ENCODE measurements at places on chromosomes 16 and 17. TPM values are rescaled to one million over a fixed set of nuclear protein-coding genes. Genes with fewer than 3 reads are reported as not detected.

CCT6B gene
- total RNA-seq = 1.5 TPM

GRCh38 chr16:73921295-73921694 lies 375.3 kb upstream of the PSMD7 start:
- DNase-seq = no peak

C1QTNF1 gene
- total RNA-seq = 24.9 TPM

DNA sequence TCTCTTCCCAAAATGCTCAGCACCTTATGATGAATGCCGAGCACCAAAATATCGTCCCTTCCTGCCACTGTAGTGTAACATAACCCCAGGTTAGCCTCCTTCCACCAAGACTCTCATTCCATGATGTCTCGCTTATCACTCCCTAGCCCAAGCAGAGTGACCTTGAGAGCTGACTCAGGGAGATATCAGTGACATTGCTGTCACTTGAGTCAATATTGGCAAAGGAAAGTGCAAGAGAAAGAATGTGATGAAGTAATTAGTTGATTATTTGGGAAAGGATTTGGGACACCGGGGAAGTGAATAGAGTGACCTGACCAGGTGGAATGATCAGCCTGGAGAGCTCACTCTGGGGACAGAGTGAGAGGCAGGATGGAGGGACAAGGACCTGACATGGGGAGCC lies 2.6 kb upstream of the ANKFN1 start:
- no peak for DNase-seq

- DNase-seq = no peak
Observed at GRCh38 chr16:69936252-69936651, 14.9 kb upstream of the CLEC18A start.

DNA sequence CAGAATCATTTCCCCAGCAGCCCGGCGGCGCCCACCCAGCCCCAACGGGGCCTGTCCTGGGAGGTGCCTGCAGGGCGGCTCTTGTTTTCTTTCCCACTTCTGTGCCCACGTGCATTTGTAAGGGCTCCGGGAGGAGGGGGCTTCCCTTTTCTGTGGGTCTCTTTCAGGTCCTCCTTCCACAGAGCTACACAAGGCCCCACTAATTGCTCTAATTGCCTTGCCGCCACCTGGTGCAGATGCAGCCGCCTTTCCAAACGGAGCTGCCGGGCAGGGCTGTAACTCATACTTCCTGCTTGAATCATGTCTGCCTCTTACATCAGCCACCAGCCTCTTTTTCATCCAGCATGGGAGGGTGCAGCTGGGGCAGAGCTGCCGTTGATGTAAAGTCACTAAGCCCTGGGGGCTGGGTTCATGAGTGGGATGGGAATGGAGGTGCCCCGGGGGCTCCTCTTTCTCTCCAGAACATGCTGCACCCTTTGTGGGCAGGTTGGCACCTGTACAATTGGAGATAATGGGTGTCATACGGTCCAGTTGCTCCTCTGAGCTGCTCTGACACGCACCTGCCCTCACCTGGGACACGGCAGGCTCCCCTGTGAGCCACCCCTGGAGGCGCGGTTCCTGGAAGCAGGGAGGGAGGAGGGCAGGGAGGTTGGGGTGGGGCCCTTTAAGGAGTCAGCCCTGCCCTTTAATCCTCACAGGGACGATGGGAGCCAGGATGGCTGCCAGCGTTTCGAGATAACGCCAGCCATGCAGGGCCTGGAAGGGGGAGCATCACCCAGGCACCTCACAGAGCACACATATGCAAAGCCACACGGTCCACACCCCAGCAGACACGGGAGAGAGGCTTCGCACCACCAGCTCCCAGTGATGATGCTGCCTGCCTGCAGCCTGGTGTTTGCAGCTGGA lies 41.1 kb upstream of the KLHDC4 start:
- DNase-seq = peak; percentile 55

DNA sequence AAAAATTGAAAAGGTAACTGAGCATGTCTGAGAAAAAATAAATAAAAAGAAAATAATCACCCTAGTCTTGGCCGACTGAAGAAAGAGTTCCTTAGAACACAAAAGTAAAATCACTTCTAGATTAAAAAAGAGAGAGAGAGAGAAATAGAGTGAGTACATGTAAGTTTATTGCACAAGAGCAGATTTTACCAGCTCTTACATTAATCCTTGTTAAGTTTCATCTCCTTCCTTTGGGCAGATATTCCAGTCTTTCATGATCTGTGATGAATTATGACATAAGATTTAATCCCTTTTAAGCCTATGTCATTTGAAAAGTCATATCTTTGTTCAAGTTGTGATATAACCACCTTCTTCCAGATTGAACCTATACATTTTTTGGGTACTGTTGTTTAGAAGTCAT lies 54.8 kb downstream of the NFAT5 start:
- no peak for DNase-seq

UMOD gene
- not detected for total RNA-seq

CRISPLD2 gene
- total RNA-seq = 34.9 TPM

TTYH2 gene
- 7.7 TPM for total RNA-seq

DNA sequence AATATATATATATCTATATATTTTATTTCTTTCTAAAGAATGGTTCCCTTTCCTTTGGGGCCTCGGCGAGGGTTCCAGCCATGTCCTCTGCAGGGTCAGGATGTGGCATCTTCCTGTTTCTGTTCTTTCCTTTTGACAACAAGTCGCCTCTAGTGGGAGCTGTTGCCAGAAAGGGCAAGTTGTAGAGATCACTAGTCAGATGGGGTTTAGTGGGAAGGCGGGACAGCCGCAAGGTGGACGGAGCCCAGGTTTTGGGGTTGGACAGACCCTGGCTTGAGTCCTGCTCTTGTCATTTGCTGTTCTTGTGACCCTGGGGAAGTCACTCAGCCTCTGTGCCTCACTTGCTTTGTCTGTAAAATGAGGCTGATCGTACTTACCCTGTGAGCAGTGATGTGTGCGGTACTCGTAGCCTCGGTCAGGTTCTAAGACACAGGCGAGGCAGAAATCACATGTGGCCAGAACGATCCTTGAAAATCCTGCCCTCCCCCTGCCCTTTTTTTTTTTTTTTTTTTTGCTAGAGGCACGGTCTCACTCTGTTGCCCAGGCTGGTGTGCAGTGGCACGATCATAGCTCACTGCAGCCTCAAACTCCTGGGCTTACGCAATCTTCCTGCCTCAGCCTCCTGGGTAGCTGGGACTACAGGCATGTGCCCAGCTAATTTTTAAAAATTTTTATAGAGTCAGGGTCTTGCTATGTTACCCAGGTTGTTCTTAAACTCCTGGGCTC lies 80.1 kb downstream of the ABCC6 start:
- no peak for DNase-seq

DNA sequence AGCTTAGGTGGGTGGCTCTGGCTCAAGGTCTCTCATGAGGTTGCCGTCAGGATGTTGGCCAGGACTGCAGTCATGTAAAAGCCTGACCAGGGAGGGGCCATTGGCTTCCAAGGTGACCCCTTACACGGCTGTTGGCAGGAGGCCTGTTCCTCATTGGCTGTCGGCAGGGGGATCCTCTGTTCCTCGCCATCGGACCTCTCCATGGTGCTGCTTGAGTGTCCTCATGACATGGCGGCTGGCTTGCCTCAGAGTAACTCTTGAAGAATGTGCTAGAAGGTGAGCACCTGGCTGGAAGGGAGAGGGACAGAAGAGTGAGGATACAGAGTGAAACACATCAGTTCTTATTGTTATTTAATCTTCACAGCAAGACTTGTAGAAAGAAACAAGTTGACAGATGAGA lies 4.7 kb upstream of the RPRML start:
- DNase-seq = no peak

- peak; percentile 3 for DNase-seq
Observed at GRCh38 chr17:17077101-17077500, 34.8 kb downstream of the MPRIP start.

HSD11B2 gene
- 2.9 TPM for total RNA-seq

GRCh38 chr16:3194792-3195191 lies 6.8 kb downstream of the OR1F1 start:
- DNase-seq = no peak

DNA sequence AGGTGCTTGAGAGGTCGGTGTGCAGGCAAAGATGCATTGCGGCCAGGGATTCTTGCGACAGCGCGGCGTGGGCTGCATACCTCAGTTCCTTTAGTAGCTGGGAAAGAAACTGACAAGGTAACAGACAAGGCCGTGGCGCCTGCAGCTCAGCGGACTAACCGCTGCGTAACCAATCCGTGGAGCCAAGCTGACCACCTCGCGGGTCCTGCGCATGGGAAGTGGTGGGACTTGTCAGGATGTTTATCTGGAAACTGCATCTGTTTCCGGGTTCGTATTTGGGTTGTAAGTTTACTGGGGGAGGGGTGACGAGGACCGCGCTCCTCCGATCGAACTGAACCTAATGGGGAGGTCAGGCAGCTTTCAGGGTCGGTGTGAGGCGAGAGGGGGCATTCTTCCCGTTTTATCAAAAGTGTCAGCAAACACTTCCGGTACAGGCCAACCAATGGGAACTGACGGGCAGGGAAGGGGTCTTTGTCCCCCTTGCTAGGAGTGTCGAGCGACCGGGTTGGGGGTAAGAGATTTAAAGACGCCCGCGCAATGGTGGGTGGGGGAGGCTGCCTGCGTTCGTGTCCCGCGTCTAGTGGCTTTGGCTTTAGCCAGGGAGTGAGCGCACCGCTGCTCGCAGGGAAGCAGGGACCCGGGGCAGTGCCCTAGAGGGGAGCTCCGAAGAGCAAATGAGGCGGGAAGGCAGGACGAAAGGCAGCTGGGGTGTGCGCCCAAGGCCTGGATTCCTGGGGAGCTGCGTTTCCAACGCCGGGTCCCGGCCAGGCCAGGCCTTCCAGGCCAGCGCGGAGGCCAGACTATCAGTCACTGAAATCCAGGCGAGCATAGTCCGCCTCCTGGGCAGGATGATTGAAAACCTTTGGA lies 7.0 kb downstream of the IRX6 start:
- no peak for DNase-seq

MT1M gene
- total RNA-seq = 29.8 TPM

CD300A gene
- 27.8 TPM for total RNA-seq

DNA sequence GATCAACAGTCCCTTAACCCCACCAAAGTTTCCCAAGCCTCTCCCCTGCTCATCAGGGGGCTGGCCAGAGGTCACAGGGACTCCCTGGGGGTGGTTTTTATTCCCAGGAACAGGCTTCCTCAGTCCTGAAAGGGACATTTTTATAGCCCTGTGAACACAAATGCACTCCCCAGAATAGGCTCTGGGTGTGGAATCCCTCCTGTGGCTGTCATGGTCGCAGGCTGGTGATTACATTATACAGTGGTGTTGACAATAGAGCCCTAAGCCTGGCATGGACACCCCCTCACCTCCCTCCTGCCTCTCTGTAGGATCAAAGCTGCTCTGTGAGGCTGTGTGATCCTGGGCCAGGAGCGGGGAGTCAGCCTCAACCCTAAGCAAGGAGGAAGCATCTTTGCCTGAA lies 1.4 kb upstream of the CA4 start:
- no peak for DNase-seq

- DNase-seq = no peak
Observed at GRCh38 chr16:9232102-9232770, 140.8 kb downstream of the HAPSTR1 start.

GRCh38 chr17:57404073-57404472 lies 147.8 kb downstream of the MSI2 start:
- no peak for DNase-seq

- no peak for DNase-seq
Observed at GRCh38 chr17:72884066-72884465, 208.4 kb downstream of the SLC39A11 start.

SULT1A2 gene
- total RNA-seq = 10.3 TPM

DNA sequence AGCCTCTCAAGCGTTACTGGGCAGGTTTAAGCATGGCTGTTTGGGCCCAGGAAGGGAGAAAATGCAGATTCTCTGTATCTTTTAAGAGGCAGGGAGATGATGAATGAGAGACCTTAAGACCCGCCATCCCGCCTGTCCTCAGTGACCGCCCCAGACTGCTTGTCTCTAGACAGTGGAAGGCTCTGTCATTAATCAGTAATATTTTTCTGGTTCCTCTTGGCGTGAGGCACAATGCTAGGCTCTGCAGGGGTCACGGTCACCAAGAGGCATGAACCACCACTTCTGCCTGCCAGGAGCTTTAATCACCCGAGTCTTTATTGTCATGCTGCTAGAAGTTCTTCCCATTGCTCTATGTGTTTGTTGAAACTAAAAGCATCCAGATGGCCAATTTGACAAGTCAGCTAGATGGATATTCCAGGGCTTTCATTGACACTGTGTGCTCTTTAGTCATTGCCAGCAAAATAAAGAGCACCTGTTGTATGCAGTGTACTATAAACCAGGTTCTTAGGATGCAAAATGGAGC lies 3.2 kb downstream of the SLC6A2 start:
- no peak for DNase-seq

- DNase-seq = peak; percentile 66
Observed at GRCh38 chr17:65553646-65554552, 7.5 kb downstream of the AXIN2 start.

DNA sequence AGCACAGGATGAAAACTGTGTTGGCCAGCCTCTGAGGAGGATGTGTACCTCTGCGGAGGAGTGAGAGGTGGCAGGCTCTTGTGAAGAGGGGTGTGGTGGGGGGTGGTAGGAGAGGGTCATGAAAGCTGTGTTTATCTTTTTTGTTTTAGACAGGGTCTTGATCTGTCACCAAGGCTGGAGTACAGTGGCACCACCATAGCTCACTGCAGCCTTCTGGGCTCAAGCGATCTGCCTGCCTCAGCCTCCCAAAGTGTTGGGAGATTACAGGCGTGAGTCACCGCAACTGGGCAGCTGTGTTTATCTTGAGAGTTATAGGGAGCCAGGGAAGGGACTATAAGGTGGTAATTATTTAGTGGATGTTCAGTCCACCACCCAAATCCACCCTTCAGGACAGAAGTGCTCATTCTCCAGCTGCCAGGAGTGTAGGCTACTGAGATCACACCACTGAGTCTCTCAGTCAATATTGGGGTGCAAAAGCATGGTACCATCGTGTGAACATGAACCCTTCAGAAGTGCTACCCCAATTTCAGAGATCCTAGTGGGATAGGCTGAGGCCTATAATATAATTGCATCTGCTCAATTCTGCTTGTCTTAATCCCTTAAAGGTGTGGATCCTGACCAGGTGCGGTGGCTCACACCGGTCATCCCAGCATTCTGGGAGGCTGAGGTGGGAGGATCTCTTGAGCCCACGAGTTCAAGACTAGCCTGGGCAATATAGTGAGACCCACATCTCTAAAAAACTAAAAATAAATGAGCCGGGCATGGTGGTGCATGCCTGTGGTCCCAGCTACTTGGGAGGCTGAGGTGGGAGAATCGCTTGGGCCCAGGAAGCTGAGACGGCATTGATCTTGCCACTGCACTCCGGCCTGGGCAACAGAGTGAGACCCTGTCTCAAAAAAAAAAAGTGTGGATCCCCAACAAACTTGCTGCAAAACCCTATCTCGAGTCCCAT lies 788 bp upstream of the EXOC3L1 start:
- no peak for DNase-seq

GRCh38 chr16:10738231-10739077 lies 5.2 kb upstream of the NUBP1 start:
- DNase-seq = peak; percentile 70
